Muscle of back (tissue), 13 donors: ENCODE measurements at places on chromosomes 6 and 20. TPM values are rescaled to one million over a fixed set of nuclear protein-coding genes. Genes with fewer than 3 reads are reported as not detected.

EPPIN gene
- polyA plus RNA-seq: 0.16 TPM

APCDD1L gene
- polyA plus RNA-seq: 8.7 TPM

LRP11 gene
- 24.6 TPM for polyA plus RNA-seq

GINS1 gene
- polyA plus RNA-seq: 7.8 TPM

RIPPLY2 gene
- not detected for polyA plus RNA-seq

F13A1 gene
- polyA plus RNA-seq: 46.4 TPM

- DNase-seq: no peak
Observed at GRCh38 chr6:71033171-71033570, 76.3 kb upstream of the B3GAT2 start.

DNA sequence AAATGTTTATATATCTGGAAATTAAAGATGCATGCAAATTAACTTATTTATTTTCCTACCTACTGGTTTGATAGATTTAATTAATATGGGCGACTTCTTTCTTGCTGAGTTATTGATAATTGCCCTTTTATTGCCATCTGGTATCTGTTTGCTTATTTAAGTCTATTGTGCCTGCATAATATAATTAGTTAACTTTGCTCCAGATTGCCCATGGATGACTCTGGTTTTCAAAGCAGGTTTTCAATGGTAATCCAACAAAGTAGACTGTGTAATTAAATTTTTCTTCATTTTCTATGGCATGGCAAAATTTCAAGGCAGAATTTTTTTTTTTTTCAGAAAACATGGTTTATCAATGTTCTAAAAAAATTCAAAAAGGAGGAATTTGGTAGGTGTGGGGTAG is 1092.0 kb downstream of the GRIK2 start:
- DNase-seq: no peak

- no peak for DNase-seq
Observed at GRCh38 chr20:50555662-50556061, 45.5 kb downstream of the PTPN1 start.

- DNase-seq: no peak
Observed at GRCh38 chr6:87115402-87116135, 20.7 kb upstream of the CGA start.

- no peak for DNase-seq
Observed at GRCh38 chr20:61882716-61883615, 182.7 kb downstream of the TAF4 start.

DNA sequence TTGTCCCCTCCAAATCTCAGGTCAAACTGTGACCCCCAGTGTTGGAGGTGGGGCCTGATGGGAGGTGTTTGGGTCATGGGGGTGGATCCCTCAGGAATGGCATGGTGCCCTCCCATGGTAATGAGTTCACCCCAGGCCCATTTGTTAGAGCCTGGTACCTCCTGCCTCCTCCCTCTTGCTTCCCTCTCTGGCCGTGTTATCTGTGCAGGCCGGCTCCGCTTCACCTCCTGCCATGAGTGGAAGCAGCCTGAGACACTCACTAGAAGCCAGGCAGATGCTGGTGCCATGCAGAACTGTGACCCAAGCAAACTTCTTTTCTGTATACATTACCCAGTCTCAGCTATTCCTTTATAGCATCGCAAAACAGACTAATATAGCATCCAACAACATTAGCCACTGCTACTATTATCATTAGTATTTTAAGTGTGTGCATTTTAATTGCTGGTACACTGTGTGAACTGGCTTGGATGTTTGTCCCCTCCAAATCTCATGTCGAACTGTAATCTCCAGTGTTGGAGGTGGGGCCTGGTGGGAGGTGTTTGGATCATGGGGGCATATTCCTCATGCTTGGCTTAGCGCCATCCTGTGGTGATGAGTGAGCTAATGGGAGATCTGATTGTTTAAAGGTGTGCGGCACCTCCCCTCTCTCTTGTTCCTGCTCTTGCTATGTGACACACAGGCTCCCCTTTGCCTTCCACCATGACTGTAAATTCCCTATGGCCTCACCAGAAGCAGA is 12.2 kb upstream of the OSER1 start:
- no peak for DNase-seq

DNA sequence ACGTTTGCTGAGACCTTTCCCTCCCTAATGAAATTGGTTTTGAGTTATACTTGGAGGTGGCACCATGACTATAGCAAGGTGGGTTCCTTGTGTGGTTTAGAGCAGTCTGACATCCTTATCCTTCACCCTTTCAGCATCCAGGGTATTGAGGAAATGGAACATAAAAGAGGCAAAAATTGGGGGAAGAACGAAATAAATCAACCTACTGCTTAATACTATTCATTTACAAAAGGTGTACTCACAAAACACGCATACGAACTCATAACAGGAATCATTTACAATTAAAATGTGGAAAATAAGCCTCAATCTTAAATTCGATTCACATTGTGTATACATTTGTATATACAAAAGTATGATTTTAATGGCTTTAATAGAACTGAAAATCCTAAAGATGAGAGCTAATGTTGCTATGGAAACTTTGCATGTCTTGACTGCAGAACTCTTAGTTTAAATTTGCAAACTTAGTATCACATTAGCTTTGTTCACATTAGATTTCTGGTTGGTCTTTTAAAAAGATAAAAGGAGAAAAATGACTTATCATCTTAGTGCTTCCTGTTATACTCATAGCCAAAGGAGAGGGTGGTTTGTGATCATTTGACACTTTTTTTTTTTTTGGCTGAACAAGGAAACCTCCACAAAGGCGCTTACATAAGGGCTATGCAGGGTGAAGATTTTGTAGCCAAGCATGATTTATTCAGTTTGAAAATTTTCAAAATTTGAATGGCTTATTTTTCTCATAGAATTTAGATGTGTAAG is 76.1 kb upstream of the ATXN1 start:
- no peak for DNase-seq

DNA sequence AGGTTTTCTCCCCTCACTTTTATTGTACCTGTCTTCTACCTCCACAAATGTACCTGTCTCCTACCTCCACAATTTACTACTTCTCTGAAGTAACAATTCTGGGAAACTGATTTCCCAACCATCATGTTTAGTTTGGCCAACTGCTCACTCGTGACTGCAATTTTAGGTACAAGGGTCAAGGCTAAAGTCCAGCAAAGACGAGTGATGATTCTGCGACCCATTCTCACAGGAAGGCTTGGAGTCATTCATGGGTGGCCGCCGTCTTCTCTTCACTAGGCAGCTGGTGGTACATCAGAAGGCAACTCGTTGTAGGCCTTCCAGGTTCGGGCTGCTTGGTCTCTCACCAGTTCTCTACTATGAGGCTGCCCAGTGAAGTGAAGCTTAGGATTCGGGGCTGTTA is 483.8 kb upstream of the JARID2 start:
- no peak for DNase-seq

DNA sequence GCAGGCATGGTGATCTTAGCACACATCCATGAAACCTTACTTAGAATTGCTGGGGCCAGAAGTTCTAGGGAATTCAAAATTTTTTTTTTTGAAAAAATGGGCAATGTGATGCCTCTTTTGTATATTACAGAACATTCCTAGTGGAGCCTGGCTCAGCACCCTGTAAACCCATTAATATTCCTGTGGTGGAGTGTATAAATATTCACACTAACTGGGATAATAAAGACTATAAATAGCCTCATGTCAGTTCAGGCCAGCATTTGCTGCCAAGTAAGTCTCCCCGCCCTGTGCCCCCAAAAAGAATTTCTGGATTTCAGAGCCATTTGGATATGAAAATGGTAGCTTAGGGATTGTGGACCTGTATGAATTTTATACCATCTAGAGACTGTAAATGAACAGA is 14.8 kb downstream of the BANF2 start:
- DNase-seq: no peak

DNA sequence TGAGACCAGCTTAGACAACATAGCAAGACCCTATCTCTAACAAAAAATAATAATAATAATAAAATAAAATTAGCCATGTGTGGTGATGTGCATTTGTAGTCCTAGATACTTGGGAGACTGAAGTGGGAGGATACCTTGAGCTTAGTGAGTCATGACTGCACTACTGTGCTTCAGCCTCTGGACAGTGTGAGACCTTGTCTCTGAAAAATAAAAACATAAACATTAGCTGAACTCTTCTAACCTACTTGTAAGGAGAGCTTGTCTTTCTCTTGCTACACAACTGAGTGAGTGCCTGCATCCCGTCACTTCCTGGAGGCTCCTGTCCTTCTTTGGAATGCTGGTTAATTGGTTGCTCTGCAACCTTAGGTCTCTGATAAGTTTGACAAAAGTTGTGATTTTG is 5.1 kb upstream of the DBNDD2 start:
- no peak for DNase-seq

DNA sequence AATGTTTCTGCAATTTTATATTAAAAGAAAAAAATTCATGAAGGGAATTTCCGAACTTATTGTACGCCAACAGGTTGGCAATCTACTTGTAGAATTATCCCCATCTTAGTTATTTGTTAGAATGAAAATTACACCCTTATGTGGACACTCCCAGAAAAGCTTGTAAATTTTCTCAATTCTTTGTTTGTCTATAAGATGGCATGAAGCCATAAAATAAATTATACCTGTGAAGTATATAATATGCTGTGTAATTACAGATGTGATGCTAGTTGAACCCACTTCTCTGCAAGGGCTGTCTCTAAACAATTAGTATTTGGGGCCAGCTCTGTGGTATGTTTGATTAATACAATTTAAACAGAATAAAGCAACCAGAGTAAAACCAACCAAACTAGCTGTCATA is 52.1 kb upstream of the DSP start:
- DNase-seq: no peak

GRCh38 chr6:74434171-74434570 is 738.2 kb downstream of the CD109 start:
- peak; percentile 76 for DNase-seq

DNA sequence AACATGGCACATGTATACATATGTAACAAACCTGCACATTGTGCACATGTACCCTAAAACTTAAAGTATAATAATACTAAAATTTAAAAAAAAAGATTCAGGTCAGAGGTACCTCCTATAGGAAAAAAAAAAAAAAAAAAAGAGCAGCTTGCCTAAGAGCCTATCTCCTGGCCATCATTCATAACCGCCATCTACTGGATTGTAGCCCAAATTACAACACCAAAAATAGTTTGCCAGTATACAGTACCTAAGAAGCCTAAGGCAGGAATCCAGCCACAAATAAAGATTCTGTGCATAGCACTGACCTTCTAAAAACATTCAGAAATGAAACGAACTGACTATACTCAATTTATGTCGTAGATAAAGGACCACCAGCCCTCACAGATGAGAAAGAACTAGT is 438.4 kb upstream of the ADGRB3 start:
- no peak for DNase-seq

GRCh38 chr6:4503700-4504099 is 272.5 kb upstream of the CDYL start:
- DNase-seq: no peak

GRCh38 chr6:154622618-154623336 is 110.4 kb upstream of the SCAF8 start:
- DNase-seq: no peak

- DNase-seq: no peak
Observed at GRCh38 chr20:48748556-48748955, 79.2 kb downstream of the PREX1 start.

DNA sequence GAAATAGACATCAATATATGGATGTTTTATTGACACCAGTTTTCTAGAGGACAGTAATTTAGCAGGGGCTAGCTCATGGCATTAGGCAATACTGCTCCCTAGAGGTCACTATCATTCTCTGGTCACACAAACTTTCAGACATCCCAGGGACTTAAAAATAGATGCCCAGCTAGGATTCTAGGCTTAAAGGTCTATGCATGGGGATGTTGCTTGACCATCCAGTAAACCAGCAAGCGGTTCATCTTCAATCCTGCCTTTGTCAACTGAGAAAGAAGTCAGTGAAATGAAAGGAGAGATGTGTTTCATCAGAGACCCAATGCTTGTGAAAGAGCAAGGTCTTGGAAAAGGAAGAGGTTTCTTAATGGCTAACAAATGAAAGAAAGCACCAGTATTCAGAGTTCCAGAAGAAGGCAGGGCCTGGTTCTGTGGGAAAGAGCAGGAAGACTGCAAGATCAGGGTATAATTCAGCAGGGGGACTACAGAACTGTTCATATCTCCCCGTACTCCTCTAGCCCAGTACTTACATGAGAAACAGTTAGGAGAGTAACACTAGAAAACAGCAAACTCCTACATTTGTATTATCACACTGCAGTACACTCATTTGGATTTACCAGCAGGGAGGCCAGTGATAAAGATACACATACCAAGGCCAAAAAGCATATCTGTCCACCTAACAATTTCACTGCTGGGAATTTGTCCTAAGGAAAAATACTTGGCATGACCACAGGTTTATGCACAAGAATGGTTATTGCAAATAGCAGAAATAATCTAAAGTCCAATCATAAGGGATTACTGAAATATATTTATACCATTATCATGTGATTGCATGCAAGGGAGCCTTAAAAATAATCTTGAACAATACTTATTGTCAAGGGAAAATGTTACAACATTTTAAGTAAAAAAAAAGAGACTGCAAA is 151.4 kb upstream of the LAMA2 start:
- no peak for DNase-seq

DNA sequence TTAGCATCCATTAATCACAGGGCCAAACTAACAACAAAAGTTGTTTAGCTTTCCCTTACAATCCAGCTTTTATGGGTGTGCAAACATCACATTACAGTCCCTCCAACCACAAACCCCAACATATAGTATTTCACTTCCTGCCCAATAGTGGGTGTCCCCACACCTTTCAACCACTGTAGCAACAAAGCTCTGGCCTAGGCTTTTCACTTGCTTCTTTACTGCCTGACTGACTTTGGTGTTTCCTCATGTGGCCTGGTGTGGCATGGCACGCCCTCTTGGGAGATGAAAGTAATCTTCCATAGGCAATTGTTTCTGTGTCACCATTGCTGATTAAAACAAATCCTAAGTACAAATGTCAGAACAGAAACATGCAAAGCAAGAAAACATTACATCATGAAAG is 46.3 kb downstream of the MCM8 start:
- no peak for DNase-seq

DNA sequence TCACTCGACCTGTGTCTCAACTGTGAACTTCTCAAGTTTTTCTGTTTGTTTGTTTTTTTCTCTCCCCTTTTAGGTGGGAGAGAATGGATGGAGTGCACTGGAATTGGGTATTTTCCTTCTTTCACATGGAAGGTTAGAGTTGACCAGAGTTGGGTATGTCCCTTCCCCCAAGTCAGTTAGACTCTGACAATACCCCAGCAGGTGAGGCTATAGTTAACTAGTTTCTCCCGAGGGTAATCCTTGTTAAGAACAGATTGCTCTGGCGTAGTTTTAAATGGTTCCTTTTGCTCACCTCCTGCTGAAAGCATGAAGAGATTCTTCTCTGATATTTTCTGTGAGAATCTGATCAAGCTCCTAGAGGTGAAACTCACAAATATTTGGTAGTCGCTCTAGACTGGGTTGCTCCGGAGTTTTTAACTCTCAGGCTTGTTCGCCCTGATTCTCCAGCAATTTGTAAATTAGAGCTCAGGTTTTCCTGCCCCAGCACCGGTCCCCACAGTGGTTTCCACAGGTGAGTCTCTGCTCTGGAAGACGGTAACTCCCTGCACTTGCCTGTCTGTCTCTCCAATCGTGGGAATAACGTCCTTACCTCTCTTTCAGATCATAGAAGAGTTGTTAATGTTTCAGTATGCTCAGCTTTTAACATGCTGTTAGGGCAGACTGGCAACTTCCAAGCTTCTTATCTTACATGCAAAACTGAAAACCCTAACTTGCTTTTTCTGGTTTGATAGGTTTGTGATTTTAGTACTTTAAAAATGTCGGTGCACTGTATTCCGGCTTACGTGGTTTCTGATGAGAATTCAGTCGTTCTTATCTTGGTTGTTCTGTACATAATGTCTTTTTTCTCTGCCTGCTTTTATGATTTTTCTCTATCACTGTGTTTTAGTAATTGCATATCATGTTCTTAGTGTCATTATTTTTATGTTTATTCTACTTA is 111.2 kb upstream of the HIVEP1 start:
- DNase-seq: no peak
